ENCODE measurements at places on chromosomes 3 and 15.

DNA sequence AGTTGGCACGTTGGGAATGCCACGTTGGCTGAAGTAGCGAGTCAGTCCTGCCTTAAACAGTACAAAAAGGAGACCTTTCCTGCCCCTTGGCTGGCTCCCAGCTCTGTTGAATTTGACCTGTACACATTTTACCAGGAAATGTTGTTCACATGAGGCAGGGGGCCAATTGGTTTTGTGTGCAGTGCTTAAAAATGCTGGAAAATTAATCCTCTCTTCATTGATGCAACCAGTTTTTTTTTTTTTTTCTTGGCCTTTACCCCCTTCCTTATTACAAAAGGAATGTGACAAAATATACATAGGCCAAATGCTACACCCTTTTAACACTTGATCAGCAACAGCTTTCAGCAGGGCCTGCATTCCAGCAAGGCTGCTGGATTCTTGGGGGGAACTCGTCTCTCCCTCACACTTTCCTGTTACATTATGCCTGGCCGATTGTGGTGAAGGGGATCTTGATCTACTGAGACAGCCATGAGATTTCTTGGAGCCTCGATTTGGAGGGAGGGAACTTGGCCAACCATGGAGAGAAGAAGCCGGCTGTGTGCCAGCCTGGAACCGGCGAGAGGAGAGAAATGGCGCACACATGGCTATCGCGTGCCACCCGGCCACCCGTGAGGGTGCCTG lies 93.1 kb downstream of the DNASE1L3 start:
- peak; percentile 50 for DNase-seq

DNA sequence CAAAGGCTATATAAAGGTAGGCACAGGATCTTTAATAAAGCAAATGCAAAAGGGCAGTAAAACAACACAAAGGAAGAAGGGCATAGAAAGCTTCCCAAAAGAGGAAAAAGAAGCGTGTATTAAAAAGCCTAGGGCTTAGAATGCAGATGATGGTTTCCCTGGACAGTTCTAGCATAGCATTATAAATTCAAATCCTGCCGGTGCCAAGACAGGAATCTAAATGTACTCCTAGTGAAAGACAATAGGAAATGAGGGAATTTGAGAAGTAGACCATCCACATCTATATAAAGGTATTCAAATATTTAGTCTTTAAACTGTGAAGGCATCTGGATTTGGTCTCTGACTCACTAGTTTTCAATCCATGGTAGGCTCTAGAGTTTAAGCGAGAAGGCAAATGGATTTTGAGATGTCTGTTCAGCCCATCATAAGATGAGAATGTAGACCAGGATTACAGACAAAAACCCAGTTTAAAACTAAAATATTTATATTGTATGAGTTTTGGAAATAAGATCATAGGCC lies 431.8 kb downstream of the TBL1XR1 start:
- no peak for DNase-seq

- DNase-seq = no peak
Measured at GRCh38 chr15:68641376-68641775, 62.6 kb downstream of the CORO2B start.

GRCh38 chr3:134018406-134018805 lies 11.3 kb downstream of the SLCO2A1 start:
- DNase-seq = no peak

GRCh38 chr3:159859836-159860235 lies 128.8 kb upstream of the IL12A start:
- DNase-seq = no peak
